ENCODE measurements at places on chromosomes 12 and 14.

DNA sequence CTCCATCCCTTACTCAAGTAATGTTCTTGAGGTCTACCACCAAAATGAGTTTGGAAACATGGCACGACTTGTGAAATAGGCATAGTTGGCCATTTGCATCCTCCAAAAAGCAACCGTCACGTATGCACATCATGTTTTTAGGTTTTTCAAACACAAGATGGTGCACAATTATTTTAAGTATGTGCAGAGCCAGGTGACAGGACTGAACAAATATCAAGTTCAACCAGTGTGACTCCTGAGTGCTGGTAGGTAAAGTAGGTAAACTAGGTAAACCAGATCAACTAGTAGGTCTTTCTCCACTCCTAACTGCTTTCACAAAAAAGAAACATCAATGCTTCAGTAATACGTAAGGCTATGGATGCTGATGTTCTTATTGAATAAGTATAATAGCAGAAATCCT is 39.1 kb downstream of the FGD6 start:
- no peak for DNase-seq

DNA sequence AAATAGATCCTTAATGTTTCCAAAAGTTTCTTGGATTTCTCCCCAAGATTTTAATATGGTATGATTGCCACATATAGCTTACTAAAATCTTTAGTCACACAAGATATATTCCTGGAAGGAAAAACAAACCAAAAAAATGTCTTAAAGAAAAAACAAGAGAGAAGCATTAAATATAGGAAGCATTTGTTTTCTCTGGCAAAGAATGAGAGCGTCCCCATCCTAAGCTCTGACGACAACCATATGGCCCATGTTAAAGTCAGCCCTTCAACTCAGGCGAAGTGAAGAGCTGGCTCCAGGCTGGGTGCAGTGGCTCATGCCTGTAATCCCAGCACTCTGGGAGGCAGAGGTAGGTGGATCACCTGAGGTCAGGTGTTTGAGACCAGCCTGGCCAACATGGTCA is 35.6 kb downstream of the GCH1 start:
- peak; percentile 73 for DNase-seq

DNA sequence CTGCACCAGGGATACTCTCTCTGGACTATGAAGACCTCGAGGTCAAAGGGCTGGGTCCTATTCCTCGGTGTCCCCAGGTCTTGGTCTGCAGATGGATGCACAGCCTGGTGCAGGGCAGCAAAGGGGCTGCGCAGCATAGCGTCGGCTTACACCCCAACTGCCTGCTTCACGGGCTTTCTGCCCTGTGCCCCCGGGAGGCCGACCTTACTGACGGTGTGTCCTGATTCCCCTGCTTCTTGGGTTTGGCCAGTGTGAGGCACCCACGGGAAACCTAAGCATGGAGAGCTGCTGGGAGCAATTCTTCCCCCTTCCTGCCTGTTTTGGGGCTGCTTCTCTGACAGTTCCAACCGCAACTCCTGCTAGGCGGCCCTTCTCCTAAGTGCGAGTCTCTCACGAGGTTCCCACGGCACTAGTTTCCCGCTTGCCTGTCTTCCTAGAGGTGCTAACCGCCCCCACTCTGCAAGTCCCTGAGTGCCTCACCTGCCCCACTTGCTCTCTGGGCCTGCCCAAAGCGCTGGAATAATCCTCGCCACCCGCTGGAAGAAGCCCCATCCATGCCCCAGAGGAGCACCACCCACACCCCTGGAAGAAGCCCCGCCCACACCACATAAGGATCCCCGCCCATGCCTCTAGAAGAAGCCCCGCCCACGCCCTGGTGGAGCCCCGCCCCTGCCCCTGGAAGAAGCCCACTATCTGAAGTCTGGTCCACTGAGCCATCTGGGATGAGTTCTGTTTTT is 54.0 kb downstream of the PRIMA1 start:
- DNase-seq, result no peak

GRCh38 chr14:82113710-82114109 is 580.1 kb upstream of the SEL1L start:
- DNase-seq, result no peak

DNA sequence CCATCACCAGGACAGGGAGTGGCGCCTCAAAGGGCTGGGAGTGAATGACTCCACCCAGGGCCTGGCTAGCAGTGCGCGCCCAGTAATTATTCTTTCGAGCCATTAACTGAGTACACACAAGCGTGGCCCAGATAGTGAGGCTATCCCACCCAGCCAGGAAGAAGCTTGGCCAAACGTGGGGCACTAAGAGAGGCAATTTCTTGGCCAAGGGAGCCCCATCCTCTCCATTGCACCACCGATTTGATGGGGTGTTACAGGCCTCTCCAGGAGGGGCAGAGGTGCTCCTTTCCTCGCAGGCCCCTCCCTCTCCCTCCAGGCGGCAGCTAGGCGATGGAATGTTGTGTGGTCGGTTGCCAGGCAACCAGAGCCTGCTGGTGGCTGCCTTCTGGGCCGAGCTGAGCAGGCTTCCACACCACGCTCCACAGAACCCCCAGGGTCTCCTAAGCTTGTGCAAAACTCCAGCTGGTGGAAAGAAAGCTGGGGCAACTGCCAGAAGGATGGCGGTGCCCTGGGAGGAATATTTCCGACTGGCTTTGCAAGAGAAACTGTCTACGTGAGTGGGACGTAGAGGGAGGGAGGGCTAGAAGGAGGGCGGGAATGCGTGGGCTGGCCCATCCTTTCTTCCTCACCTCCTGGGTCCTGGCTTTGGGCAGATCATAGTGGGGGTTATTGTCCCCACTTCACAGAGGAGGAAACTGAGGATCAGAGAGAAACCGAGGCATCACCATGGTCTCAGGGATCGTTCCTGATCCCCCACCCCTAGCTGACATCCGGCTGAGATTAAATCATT is at the start of gene CFAP73:
Gene CFAP73, plus strand, starts transcription at position 364 of the 790 bp plus-strand sequence. Its CDS starts 134 bp downstream, at position 498.
- DNase-seq, result peak; percentile 73

DNA sequence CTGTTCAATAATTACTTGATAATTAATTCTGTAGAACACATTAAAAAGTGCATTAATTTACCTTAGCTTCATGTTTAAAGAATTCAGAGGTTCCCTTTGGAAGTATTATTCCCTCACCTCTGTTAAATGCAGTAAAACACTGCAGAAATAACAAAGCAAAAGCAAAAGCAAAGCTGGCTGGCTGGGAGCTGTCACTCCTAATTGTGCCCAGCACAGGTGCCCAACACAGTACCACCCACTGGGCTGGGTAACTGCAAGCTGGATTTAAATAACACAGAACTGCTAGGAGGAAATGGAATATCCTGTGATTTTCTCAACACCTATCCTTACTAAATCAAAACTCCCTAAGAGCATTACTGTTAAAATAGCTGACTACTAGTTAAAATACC is 72.6 kb downstream of the SLC2A13 start:
- no peak for DNase-seq

- peak; percentile 59 for DNase-seq
Measured at GRCh38 chr12:45214749-45215418, 1.0 kb upstream of the ANO6 start.

All from fibroblast of the aortic adventitia (primary cell).